AG20443 (cell line): ENCODE measurements at places on chromosomes 16 and 17.

DNA sequence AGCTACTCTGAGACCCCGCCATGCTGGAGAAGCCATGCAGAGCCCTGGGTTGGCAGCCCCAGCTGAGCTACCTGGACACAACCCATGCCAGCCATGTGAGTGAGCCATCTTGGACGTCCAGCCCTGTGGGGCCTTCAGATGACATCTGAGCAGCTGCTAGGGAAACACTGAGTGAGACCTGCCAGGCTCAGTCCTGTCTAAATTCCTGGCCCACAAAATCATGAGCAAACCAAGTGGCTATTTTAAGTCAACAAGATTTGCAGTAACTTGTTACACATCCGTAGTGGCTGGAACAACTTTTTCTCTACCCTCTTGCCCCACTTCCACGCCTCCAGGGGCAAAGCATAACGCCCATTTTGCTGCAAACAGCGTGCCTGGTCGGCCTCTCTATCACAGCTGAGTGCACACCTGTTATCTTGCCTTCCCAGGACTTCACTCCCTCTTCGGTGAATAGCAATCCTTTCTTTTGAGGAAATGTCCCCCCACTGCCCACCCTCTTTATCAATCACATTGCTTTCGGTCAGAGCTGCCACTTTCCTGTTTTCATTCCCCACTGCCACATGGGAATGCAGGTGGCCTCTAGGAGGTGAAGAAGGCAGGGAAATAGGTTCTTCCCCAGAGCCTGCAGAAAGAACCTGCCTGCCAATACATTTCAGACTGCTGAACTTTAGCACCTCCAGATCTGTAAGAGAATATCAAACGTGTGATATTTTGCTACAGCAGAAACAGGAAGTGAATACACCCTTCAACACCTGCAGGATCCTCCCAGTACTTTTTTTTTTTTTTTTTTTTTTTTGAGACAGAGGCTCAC is 7.4 kb upstream of the SCIMP start:
- no peak for DNase-seq

- no peak for DNase-seq
Observed at GRCh38 chr16:19479302-19479721, 42.6 kb downstream of the GDE1 start.

DNA sequence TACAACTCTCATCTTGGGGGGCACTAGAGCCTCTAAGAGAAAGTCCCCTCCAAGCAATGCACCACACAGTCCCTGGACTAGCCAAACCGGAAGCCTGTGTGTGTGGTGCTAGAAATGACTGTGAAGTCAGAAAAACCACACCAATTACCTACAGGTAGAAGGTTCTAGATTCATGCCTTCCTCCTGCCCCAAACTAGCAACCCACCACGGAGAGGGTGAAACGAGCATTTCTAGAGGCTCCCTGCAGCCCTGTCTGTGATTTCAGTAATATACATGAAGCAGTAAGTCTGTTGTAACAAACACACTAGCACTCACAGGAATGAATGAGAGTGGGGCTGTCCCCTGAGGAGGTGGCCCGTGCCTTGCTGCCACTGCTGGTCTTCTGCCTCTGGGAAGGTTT is 13.6 kb downstream of the ZFHX3 start:
- no peak for DNase-seq

DNA sequence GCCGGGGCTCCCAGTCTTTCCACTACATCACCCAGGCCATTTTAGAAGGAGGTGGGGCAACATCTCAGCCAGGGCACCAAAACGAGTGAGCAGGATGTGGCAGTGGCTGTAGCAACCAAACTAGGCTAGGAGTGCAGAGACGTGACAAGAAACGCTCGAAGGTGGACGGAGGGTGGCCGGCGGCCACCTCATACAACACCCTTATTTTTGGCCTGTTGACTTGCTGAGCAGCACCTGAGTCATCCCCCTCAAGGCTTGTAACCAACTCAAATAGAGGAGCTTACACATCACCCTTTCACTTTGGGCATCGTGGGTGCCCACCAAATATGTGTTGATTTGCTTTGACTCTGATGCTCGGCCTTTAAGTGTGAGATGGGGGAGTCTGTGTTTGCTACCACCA is 23.7 kb upstream of the SOX9 start:
- no peak for DNase-seq

DNA sequence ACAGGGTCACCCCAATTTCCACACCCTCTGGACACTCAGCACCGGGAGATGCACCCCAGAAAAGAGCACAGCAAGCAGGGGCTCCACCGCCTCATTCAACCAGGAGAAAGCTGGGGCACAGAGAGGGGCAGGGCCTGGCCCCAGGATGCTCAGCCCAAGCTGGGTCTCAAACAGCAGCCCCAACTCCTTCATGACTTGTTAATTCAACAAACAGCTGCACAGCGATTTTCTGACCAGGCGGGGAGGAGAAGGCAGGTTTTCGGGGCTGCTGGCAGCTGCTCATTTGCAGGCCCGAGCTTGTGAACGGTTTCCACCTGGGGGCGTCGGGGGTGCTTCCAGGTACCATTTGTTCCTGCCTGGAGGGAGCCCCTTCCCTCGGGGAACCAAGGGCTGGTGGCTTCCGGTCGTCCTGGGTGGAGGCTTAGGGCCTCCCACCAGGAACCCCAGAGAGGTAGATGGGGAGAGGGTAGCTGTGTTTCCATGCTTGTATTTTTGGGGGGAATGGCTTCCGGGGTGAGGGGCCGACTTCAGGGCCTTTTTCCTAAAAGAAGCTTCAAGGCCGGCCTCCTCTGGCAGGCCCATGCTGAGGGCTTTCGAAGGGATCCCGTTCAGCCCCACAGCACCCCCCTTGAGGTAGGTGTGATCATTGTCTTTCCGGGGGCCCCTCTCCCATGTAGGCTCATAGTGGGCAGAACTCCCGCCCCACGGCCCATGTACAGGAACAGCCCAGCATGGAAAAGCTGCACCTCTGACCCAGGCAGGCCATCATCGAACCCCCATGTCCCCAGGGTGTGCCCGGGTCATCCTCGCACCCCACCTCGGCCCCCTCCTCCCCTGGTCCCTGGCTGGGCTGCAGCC is 191.6 kb upstream of the GSE1 start:
- DNase-seq, result no peak

GRCh38 chr17:19763416-19763815 is 15.3 kb upstream of the ALDH3A1 start:
- no peak for DNase-seq

GRCh38 chr16:67248401-67249177 is at the start of gene SLC9A5:
SLC9A5 (plus strand) TSS chr16:67248979; CDS start chr16:67249015, 36 bp downstream.
- DNase-seq, result peak; percentile 62

GRCh38 chr17:44733753-44734152 is 25.0 kb upstream of the ADAM11 start:
- no peak for DNase-seq

GRCh38 chr17:60077226-60077625 is 1.5 kb downstream of the HEATR6 start:
- no peak for DNase-seq

- DNase-seq, result no peak
Observed at GRCh38 chr17:68228817-68229570, 18.8 kb upstream of the AMZ2 start.

- DNase-seq, result peak; percentile 73
Observed at GRCh38 chr16:66996324-66996982, 8.1 kb downstream of the CES4A start.

DNA sequence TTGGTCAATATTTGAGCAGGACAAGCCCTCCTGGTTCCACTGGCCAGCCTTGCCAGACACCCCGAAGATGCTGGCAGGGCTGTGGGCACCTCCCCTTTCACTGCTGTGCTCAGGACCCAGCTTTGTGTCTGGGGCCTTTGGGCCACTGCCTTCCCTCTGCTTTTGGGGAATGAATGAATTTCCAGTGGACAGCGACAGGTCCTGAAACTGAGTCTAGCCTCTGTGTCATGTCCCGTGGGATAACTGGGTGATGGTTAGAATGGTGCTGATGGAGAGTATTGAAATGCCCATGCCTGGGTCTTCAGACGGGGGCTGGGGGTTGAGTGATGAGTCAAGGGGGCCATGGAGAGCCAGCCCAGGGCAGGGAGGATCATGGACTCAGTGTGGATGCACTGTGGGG is 135.8 kb downstream of the FOXL1 start:
- peak; percentile 35 for DNase-seq

GRCh38 chr17:36750316-36750885 is 149.0 kb downstream of the MRM1 start:
- no peak for DNase-seq

DNA sequence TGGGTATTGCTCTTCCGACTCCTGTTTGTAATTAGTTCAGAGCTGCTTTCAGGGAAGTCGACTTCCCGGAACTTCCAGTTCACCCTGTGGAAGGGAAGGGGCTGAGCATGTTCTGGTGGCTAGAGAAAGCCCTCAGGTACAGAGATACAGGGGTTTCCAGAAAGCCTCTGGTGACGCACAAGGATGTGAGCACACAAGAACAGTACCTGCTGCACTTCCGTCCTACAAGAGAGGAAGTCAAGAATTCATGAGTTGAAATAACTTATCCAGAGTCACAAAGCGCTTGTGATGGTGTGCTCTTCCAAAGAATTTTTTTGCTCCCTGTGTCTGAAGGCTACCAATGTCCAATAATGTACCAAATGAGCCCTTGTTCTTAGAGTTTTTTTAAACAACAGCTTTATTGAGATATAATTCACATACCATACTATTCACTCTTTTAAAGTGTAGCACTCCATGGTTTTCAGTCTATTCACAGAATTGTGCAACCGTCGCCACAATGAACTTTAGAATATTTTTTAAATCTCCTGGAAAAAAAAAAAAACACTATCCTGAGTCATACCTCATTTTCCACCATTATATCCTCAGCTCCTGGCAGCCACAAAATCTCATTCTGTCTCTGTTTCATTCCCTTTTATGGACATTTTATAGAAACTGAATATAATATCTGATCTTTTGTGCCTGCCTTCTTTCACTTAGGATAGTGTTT is 327.6 kb downstream of the CDH13 start:
- DNase-seq, result peak; percentile 20

GRCh38 chr16:9527976-9528375 is 436.5 kb downstream of the HAPSTR1 start:
- DNase-seq, result no peak

GRCh38 chr16:31711344-31711845 is 162.2 kb upstream of the ZNF267 start:
- peak; percentile 2 for DNase-seq

DNA sequence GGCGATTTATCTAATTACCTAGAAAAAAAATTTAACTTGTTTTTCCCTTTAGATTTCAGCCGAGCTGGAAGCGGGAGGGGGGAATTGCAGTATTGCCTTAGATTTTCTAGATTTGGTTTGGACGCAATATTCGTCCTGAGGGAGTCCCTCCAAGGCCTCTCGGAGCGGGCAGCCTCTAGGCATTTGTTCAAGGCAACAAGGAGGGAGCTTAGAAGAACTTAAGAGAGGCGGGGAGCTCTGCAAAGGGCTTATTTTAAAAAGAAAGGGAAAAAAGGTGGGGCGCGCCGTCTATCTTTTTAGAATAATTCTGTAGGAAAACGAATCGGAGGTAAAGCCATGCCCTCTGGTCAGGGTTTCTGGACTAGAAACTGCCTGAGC is 407 bp upstream of the TMEM94 start:
- peak; percentile 40 for DNase-seq

- DNase-seq, result no peak
Observed at GRCh38 chr17:40311575-40311974, 2.6 kb downstream of the RARA start.

GRCh38 chr17:79943347-79944241 is 92.1 kb downstream of the TBC1D16 start:
- DNase-seq, result no peak

DNA sequence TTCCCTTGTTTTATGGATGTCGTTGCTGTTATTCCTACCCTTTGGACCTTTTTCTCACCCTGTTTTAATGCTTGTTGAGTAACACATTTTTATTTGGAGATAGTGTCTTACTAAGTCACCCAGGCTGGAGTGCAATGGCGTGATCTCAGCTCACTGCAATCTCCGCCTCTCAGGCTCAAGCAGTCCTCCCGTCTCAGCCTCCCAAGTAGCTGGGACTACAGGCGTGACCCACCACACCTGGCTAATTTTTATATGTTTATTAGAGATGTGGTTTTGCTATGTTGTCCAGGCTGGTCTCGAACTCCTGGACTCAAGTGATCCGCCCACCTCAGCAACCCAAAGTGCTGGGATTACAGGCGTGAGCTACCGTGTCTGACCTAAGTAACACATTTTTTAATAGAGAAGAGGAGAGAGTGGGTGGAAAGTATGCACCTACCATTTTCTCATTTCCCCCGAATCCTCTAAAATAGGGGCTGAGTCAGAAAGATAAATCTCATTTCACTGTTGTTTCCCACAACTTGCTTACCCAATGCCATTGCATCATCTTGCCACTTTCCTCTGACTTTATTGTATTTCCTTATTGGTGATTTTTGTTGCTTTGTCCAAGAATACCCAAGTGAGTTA is 7.0 kb downstream of the DHX40 start:
- DNase-seq, result peak; percentile 11

DNA sequence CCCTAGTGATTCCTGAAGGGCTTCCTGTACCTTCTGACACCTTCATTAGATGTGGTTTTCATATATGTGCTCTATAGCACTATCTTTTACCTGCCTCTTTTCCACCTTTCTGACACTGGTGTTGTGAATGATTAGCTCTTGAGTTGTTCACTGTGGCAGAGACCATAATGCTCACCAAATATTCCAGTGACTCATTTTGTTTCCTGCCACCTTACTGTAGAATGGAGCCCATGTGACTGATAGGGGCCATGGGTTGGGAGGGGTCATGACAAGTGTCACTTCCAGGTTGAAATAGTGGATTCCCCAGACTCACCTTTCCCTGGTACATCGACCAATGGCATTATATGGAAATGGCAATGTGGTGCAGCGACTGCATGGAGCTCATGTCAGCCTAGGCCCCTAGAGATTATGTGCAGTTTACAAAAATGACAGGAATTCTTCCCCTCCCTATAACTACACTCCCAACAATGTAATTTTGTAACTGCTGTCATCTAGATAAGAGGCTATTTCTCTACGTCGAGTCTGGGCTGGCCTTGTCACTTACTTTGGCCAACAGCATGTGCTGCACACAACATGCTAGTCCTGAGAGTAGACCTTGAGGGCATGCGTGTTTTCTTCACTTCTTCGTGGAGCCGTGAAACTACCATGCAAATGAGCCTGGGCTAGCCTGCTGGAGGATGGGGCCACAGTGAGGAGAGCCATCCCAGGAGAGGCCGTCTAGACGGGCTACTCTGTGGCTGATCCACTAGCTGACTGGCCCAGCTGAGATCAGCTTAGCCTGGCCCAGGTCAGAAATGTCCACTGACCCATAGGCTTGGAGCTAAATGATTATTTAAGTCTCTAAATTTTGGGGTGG is 409.5 kb downstream of the CA10 start:
- no peak for DNase-seq

DNA sequence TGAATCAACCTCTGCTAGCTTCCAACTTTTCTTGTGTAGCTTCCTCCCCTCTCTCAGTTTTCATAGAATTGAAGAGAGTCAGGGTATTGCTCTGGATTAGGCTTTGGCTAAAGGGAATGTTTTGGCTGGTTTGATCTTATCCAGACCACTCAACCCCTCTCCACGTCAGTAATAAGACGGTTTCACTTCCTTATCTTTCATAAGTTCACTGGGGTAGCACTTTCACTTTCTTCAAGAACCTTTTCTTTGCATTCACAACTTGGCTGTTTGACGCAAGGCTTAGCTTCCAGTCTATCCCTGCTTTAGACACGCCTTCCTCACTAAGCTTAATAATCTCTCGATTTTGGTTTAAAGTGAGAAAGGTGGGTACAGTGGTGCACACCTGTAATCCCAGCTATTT is 29.7 kb upstream of the OR1A2 start:
- no peak for DNase-seq
